ENCODE measurements at places on chromosomes 5 and 9.

- DNase-seq, result no peak
These were observed 661.6 kb downstream of the LRRC70 start for GRCh38 chr5:63240063-63240755.

DNA sequence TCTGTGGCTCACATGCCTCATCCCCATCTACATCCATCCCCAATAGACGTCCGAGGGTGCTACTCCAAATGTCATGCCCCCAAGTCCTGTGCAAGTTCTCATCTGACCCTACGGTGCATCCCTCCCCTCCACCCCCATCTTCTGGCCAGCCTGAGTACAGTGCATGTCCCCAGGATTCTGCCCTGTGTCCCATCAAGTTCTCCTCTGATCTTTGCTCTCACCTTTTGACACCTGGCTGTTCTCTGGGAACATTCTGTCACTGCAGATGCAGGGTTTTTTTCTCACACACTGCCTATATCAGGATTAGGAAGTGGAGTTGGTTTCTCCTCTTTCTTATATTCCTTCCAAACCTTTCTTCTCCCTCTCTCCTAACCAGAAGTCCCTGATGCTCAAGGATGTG lies 377.2 kb downstream of the GADD45G start:
- no peak for DNase-seq

- DNase-seq, result no peak
These were observed 4.0 kb downstream of the SRP19 start for GRCh38 chr5:112865128-112865527.

DNA sequence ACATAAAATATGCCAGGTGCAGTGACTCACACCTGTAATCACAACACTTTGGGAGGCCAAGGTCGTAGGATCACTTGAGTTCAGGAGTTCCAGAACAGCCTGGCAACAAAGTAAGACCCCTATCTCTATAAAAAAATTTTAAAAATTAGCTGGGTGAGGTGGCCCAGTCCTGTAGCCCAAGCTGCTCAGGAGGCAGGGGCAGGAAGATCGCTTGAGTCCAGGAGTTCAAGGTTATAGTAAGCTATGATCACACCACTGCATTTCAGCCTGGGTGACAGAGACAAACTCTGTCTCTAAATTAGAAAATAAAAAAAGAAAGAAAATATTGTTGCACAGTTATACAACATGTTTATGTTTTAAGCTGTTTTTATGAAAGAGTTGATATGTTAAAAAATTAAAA lies 6.8 kb downstream of the CENPK start:
- DNase-seq, result no peak

- no peak for DNase-seq
These were observed 268.6 kb downstream of the ISL1 start for GRCh38 chr5:51651889-51652288.

DNA sequence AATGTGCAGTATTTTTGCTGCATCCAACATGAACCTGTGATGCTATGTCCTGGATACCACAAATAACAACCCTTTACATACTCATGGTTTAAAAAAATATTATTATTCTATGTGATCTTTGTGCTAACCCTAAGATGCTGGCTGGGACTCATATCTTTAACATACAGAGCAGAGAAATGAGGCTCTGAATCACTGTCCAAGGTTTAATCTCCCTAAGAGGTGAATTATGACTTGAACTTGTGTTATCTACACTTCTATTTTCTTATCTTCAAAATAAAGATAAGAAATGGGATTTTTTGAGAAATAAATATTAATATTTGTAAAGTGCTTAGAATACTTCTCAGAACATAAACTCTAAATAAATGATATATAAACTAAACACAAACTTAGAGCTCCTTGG lies 68.8 kb upstream of the GRIA1 start:
- no peak for DNase-seq

- DNase-seq, result no peak
These were observed 1.2 kb downstream of the CDKN2B-AS1 start for GRCh38 chr9:21995666-21996398.

GRCh38 chr9:130847306-130848217 lies 12.5 kb downstream of the ABL1 start:
- DNase-seq, result no peak

GRCh38 chr9:89738137-89738932 lies 133.5 kb downstream of the GADD45G start:
- DNase-seq, result no peak

GRCh38 chr5:147901599-147902039 lies 4.7 kb downstream of the C5orf46 start:
- no peak for DNase-seq

- no peak for DNase-seq
These were observed 107.9 kb upstream of the EFNA5 start for GRCh38 chr5:107778647-107779046.

DNA sequence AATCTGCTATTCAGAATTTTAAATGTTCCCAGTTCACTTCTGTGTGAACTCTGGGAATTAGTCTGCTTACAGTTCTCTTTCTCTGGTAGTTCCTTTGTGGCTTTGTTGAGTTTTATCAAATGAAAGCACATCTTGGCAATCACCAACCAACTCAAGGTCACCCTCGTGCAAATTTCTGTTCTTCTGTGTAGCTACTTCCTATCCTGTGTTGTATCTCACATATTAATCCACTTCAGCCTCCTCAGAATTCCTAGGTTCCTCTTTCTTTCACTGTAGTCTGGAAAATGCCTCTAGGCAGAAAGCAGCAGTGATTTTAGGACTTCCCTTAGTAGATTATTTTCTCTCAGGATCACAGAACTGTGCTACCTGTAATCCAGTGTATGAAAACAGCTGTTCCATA lies 100.3 kb downstream of the AUH start:
- no peak for DNase-seq

- no peak for DNase-seq
These were observed 511.0 kb downstream of the PRELID2 start for GRCh38 chr5:145324101-145324500.

GRCh38 chr9:3262826-3263529 lies 262.8 kb downstream of the RFX3 start:
- no peak for DNase-seq

DNA sequence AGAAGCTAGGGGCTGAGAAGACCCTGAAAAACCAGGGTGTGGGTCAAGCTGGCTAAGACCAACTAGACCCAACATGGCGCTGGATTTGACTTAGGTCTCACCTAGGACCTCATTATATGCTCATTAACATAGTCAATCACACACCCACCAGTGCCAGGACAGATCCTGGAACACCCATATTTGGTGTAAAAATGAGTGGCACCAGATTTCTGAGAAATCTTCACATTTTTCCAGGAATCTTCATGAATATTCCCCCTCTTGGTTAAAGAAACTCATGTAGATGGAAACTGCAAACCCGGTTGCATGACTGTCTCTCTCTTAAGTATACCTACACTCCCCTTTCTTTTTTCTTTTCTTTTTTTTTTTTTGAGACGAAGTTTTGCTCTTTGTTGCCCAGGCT lies 17.9 kb upstream of the RAB14 start:
- no peak for DNase-seq

- no peak for DNase-seq
These were observed 54.4 kb downstream of the GNAQ start for GRCh38 chr9:77977210-77977611.

GRCh38 chr5:142445266-142445665 lies 120.4 kb upstream of the SPRY4 start:
- no peak for DNase-seq

- no peak for DNase-seq
These were observed 161.5 kb downstream of the ADAMTS6 start for GRCh38 chr5:65320250-65320649.

GRCh38 chr5:167228134-167228533 lies 1063.3 kb upstream of the WWC1 start:
- no peak for DNase-seq

GRCh38 chr5:144598451-144599068 lies 427.9 kb downstream of the KCTD16 start:
- no peak for DNase-seq

GRCh38 chr5:139880416-139881142 lies 85.0 kb downstream of the PSD2 start:
- no peak for DNase-seq

DNA sequence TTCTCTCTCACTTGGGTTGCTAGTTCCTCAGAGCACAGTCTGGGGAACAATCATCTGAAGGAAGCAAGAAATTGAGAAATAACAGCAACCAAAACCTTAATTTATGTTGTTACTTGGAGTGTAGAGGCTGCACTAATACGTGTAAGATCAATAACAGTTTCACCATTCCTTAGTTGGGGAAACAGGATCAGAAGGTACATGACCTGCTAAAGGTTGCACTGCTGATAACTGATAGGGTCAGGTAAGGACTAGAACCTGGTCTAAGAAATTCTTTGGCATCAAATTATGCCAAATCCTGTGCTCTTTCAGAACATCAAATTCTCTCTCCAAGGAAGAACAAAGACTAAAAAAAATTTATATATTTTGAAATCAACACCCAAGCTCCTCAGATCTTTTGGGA lies 278.6 kb upstream of the C9orf72 start:
- no peak for DNase-seq

DNA sequence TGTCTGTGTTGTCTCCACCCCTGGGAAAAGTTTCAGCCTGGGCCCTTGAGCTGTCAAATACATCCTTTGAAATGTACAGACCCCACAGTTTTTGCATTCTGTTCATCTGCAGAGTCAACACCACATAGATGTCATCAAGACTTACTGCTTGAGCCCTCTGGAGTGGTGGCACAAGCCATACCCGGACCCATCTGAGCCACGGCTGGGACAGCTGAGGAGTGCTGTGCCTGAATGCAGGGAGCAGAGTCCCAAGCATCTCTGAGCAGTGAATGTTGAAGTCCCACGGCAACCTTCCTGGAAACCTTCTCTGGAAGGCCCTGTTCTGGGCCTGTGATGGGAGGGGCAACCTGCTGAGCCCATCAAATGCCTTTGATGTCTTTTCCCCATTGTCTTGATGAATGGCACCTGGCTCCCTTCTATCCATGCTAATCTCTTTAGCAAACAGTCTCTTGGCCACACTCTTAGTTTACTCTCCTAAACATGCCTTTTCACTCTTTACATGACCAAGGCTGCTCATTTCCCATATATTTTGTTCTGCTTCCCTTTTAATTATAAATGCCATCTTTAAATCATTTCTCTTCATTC lies 92.5 kb downstream of the ATPSCKMT start:
- no peak for DNase-seq

GRCh38 chr5:58153255-58153654 lies 306.6 kb downstream of the PLK2 start:
- DNase-seq, result no peak
